EH (cell line): ENCODE measurements at places on chromosomes 16 and 17.
A peak's percentile ranks its signal among the peaks of the same experiment; 100 is the strongest.

- no peak for DNase-seq
Observed at GRCh38 chr16:58793366-58793765, 59.2 kb upstream of the GOT2 start.

- no peak for DNase-seq
Observed at GRCh38 chr17:17855976-17856375, 19.2 kb upstream of the SREBF1 start.

DNA sequence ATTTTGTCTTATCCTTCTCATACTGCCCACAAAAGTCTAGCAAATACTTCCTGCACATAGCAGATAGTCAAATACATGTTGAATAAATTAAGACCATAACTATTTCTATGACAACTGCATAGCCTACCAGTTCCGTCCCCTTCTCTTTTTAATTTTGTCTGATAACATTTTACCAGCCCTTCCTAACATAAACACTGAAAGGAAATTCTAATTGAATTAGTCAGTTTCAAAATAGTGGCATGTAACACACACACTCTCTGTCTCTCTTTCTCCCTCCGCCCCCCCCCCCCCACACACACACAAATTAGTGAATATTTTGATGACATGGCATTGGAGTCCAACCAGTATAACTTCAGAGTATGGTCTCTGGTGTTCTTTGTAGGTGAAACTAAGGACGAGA, 41.8 kb downstream of the TNRC6C start:
- peak; percentile 87 for DNase-seq

- no peak for DNase-seq
Observed at GRCh38 chr17:16189791-16190348, 25.5 kb downstream of the NCOR1 start.

GRCh38 chr17:57466017-57466471, 209.7 kb downstream of the MSI2 start:
- no peak for DNase-seq

DNA sequence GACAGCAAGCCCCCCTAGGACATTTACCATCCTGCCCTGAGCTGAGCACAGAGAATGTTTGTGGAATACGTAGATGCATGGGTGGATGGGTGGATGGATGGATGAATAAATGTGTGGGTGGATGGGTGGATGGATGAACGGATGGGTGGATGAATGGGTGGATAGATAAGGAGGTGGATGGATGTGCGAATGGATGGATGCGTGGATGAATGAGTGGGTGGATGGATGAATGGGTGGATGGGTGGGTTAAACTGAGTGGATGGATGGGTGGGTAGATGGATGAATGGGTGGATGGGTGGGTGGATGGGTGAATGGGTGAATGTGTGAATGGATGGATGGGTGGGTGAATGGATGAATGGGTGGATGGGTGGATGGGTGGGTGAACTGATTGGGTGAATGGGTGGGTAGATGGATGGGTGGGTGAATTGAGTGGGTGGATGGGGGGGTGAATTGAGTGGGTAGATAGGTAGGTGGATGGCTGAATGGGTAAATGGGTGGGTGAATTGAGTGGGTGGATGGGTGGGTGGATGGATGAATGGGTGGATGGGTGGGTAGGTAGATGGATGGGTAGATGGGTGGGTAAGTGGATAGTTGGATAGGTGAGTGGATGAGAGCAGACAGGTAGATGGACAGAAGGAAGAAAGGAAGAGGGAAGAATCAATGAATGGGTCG, 5.2 kb downstream of the TMC6 start:
- no peak for DNase-seq

DNA sequence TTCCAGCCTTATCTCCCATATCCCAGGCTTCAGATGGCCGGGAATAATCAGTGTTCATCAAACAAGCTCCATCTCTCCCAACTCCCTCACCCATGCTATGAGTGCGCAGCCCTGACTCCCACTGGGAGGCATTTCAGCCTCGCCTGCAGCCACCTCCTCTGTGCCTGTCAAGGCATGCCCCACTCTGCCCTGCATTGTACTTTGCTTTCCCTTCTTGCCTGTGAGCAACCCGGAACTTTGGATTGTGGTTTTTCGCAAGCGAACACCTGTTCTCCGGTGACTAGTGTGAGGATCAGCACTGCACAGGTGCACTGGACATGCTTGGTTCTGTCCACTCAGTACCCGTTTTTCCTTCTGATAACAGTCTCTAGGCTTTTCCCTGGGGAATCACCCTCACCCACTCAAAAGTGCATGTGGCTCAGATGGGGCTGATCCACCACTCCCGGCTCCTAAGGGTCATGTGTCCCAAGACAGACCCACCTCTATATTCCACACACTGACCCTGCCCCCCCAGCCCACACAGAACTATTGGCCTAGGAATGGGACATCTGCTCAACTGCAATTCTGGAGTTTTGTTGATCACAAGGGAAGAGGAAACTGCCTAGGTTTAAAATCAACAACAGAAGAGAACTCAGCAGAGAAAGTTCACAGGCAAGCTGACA, 9.1 kb downstream of the CHST6 start:
- no peak for DNase-seq

DNA sequence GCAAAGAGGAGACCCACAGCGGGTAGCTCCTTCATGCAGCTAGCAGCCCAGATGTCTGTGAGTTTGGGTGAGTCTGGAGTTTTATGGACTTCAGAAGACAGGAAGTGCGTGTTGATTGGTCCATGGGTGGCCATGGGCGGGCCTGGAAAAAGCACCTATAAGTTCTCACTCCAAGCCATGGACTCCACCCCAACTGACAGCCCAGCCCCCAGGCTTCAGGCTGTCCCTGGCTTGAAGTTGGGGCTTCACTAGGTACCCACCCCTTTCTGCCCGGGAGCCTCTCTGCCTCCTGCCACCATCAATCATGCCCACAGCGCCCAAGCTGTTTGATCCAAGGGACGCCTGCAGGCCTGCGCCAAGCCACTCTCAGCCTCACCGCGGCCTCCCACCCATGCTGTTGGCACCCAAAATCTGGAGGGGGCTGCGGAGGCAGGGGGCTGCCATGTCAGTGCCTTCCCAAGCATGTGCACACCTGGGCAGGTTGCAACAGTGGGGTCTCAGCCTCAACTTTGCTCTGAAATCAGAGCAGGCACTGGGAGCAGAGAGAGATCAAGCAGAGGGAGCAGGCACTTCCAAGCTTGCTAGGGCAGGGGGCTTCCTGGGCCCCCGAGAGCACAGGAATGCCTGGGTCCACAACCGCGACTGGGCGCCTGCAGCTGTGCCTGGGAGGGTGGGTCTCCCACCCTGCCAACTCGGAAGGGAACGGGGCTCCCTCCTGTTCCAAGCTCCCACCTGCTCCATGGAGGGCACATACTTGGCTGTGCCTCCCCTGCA, 1503.7 kb downstream of the CDH11 start:
- DNase-seq: peak; percentile 3

DNA sequence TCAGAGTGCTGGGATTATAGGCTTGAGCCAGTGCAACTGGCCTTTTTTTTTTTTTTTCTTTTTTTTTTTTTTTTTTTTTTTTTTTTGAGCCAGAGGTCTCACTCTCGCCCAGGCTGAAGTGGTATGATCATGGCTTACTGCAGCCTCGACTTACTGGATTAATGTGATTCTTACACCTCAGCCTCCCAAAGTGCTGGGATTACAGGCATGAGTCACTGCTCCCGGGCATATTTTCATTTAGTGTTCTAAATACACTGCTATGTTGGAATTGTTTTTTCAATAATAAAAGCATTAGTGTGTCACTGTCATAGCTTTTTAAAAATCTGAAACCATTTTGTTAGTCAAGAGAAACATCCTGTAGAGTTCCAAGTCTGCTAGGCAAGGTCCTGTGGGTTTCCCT, 40.3 kb downstream of the NDE1 start:
- peak; percentile 88 for DNase-seq

GRCh38 chr16:79107301-79107700, 493.2 kb downstream of the MAF start:
- no peak for DNase-seq

- DNase-seq: peak; percentile 6
Observed at GRCh38 chr16:82088483-82088882, 53.4 kb downstream of the HSD17B2 start.

GRCh38 chr17:82702231-82702927, 3.9 kb upstream of the RAB40B start:
- DNase-seq: peak; percentile 51
